ENCODE measurements at places on chromosomes 3 and 15.

DNA sequence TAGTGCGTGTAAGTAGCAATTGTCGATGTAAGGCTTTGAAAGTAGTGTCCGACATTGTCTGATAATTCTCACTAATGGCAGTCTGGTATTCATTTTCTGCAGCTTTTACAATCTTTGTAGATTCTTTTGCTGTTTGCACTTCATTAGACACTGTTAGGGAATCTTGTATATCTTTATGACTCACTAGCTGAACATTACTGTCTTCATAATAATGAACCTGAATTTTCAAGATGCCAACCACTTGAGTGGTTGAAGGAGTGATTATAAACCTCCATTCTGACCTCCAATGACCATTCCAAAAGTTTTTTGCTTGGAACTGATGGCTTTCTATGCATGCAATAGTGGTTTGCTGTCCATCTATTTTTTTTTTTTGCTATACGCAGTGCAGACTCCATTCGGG, 76.4 kb upstream of the MFGE8 start:
- DNase-seq = no peak

GRCh38 chr3:194100856-194101390, 35.0 kb upstream of the HES1 start:
- no peak for DNase-seq

DNA sequence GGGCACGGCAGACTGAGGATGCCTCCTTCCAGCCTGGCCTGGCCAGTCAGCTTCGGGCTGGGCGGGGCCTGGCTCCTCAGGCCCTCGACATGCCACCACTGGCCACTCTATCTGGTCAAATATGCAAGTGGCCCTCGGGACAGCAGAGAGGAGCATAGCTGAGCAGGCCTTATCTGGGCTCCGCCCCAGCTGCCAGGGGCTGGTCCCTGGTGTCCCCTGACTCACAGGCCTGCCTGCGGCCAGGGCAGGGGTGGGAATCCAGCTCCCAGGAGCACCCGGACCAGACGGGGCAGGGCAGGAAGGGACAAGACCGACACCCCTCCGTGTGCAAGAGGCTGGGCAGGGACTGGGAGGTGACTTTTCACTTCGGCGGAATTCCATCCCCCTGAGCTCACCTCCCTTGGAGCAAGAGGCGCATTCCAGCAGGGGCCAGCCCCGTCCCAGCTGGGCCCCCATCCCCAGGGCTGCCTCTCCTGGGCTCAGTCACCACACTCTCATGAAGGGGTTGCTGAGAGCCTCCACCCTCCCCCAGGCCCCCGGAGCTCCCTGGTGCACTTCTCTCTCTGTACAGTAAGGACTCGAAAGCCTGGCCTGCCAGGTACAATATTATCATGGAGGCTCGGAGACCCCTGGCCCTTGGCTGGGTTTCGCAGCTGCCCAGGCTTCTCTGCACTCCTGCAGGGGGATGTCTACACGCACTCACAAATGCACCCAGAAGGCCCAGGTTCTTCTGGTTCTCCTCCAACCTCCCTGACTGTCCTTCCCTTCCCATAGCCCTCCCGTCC, 29.5 kb downstream of the WNT7A start:
- DNase-seq = no peak

GRCh38 chr3:129481766-129482332, 41.8 kb downstream of the IFT122 start:
- no peak for DNase-seq

DNA sequence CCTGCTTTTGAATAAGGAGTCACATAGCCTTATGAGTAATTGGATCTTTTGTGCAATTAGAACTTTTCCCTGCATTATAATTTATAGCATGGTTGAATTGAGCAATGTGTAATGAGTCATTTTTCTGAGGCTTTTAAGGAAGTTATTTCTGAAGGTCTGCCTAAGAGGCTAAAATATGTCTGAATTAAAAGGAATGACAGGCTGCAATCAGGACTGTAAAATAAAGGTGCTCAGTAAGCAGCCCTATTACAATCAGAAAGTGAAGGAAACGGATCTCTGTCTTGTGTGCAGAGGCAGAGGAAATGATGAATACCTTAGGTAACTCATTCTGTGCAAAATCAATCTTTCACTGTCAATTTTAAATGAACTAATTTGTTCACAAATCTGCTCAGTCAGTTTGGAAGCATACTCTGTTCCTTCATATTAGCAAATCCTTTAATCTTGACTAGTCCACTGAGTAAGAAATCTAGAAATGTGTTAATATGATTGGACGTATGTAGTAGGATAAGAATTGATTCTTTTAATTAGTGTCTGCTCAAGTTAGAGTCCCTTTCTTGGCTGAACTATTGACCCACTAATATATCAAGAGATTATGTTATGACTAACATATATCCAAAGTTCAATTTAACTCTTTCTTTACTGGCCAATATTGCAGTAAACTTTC, 290.1 kb downstream of the ZIC1 start:
- no peak for DNase-seq

- DNase-seq = no peak
These were observed 6.7 kb downstream of the POU1F1 start for GRCh38 chr3:87269723-87270122.

- DNase-seq = no peak
These were observed 343.9 kb upstream of the SUCLG2 start for GRCh38 chr3:67998281-67998680.

DNA sequence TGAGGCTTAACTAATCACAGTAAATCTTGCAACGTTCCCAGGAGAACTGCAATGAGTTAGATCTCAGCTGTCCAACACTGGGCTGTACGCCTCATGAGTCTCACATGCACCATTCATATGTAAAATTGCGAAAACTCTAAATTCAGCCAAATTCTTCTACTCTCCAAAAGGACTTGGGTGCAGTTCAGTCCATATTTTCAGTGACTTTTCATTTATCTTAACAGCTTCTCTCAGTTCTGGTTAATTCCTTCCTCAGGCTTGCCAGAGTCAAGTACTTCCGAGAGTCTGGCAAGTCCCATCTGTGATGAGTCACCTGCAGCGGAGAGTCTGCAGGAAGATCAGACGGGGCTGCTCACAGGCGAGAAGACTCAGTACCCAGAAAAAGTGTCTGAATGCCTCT, 11.5 kb downstream of the CCDC80 start:
- DNase-seq = no peak
